Keratinocyte (primary cell): ENCODE measurements at places on chromosomes 7 and 10.

GRCh38 chr7:15929411-15929810 lies 242.9 kb upstream of the MEOX2 start:
- no peaks in the 10 kb centered on the region for H3K36me3 ChIP-seq
- DNase-seq = no peak
- H3K4me1 ChIP-seq = no peaks in the 10 kb centered on the region
- H3K4me3 ChIP-seq = no peak overlapping the region
- no peak overlapping the region for H3K27ac ChIP-seq

GRCh38 chr7:121428855-121429489 lies 32.9 kb upstream of the FAM3C start:
- H3K27ac ChIP-seq = no peak overlapping the region
- no peaks in the 10 kb centered on the region for H3K4me1 ChIP-seq
- H3K27me3 ChIP-seq = no peaks in the 10 kb centered on the region
- no peak for DNase-seq
- no peak overlapping the region for H3K4me3 ChIP-seq

- H3K27ac ChIP-seq = peak overlapping the region; percentile 58
- H3K4me3 ChIP-seq = peak overlapping the region; percentile 70
- peaks cover 4% of the 10 kb centered on the region for H3K36me3 ChIP-seq
- no peaks in the 10 kb centered on the region for H3K27me3 ChIP-seq
- DNase-seq = no peak
- H3K4me1 ChIP-seq = peaks cover 6% of the 10 kb centered on the region
Observed at GRCh38 chr10:103350175-103350516, 794 bp downstream of the PCGF6 start.

DNA sequence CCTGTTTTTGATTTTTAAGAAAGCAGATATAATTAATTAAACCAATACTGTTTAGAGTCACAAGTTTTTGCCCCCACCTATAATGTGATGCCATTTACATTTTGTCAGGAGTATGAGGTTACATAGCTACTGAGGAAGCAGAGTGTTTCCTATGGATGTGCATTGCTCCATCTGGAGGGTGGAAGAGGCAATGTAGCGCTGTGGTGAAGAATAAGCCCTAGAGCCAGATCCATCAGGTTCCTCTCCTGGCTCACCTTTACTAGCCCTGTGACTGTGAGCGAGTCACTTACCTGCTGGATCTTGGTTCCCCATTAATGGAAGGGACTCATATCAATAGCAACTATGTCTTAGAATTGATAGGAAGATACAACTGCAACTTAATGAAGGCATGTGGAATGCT lies 216.0 kb downstream of the GPAM start:
- H3K27ac ChIP-seq = no peak overlapping the region
- H3K36me3 ChIP-seq = no peaks in the 10 kb centered on the region
- no peak overlapping the region for H3K4me3 ChIP-seq
- no peaks in the 10 kb centered on the region for H3K4me1 ChIP-seq
- no peaks in the 10 kb centered on the region for H3K27me3 ChIP-seq

- no peaks in the 10 kb centered on the region for H3K36me3 ChIP-seq
- H3K27me3 ChIP-seq = no peaks in the 10 kb centered on the region
- H3K4me1 ChIP-seq = no peaks in the 10 kb centered on the region
- no peak overlapping the region for H3K4me3 ChIP-seq
Observed at GRCh38 chr7:40880581-40880980, 745.8 kb downstream of the SUGCT start.

GRCh38 chr10:72812415-72812752 lies 81.2 kb upstream of the OIT3 start:
- H3K4me1 ChIP-seq = peaks cover 23% of the 10 kb centered on the region
- no peaks in the 10 kb centered on the region for H3K36me3 ChIP-seq
- DNase-seq = no peak
- no peak overlapping the region for H3K4me3 ChIP-seq
- H3K27ac ChIP-seq = peak overlapping the region; percentile 15

DNA sequence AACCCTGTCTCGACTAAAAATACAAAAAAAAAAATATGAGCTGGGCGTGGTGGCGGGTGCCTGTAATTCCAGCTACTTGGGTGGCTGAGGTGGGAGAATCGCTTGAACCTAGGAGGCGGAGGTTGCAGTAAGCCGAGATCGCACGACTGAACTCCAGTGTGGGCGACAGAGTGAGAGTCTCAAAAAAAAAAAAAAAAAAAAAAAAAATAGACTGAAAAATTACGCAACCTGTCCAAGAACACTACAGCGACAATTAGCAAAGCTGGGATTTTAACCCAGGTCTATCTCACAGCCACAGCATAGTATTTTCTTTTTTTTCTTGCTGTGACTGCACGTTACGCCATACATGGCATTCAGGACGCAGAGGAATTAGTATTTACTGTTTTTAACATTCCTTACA lies 1.1 kb upstream of the RABGEF1 start:
- H3K4me3 ChIP-seq = peak overlapping the region; percentile 97
- no peaks in the 10 kb centered on the region for H3K27me3 ChIP-seq

- no peak overlapping the region for H3K27ac ChIP-seq
- no peak overlapping the region for H3K4me3 ChIP-seq
- no peaks in the 10 kb centered on the region for H3K4me1 ChIP-seq
- H3K27me3 ChIP-seq = peaks cover 4% of the 10 kb centered on the region
Observed at GRCh38 chr10:49280001-49280408, 19.0 kb upstream of the C10orf71 start.

GRCh38 chr10:125248489-125248888 lies 88.1 kb upstream of the CTBP2 start:
- H3K4me1 ChIP-seq = no peaks in the 10 kb centered on the region
- no peak overlapping the region for H3K4me3 ChIP-seq
- H3K27me3 ChIP-seq = peaks cover 7% of the 10 kb centered on the region
- no peaks in the 10 kb centered on the region for H3K36me3 ChIP-seq
- no peak overlapping the region for H3K27ac ChIP-seq
- DNase-seq = no peak

GRCh38 chr7:20894806-20895205 lies 108.1 kb upstream of the SP8 start:
- peaks cover 17% of the 10 kb centered on the region for H3K4me1 ChIP-seq
- H3K27me3 ChIP-seq = no peaks in the 10 kb centered on the region
- DNase-seq = no peak
- no peak overlapping the region for H3K4me3 ChIP-seq

DNA sequence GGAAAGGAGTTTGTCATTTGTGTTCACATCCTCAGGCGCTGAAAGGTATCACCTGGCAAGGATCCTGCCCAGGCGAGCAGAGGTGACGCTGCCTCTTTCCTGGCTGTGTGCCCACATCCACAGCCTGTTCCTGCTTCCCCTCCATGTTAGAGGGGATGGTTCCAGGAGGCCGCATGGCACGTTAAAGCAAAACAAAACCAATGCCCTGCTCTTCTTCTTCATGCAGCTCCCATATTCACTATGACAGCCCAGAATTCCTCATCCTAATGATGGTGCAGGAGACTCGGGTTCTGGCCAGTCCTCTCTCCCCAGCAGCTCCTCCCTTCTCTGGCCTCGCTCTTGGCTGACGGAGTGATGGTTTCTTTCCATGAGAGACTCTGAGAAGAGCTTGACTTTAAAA lies 678.5 kb upstream of the ANKRD30A start:
- DNase-seq = no peak
- H3K36me3 ChIP-seq = no peaks in the 10 kb centered on the region
- H3K4me3 ChIP-seq = no peak overlapping the region
- H3K27me3 ChIP-seq = no peaks in the 10 kb centered on the region
